ENCODE measurements at places on chromosomes 7 and 10.

- no peak for DNase-seq
Observed at GRCh38 chr10:28250358-28250757, 52.5 kb downstream of the MPP7 start.

- no peak for DNase-seq
Observed at GRCh38 chr7:45224832-45225231, 67.2 kb downstream of the RAMP3 start.

DNA sequence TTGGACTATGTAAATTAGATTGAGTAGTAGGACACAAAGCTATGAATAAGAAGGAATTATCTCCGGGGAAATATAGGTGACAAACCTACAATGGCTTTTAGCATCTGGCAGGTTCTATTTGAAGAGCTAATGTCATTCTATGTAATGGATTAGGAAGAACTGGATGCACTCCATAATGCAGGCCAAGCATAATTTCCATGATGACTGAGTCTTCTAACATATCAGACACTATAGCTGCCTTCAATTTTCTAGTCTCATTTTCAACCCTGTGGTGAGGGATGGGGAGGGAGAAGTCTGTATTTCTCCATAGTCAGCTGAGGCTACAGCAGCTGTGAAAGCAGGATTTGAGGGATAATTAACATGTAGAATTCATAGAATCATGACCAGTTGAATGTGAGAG is 390.4 kb upstream of the LRRTM3 start:
- no peak for DNase-seq

DNA sequence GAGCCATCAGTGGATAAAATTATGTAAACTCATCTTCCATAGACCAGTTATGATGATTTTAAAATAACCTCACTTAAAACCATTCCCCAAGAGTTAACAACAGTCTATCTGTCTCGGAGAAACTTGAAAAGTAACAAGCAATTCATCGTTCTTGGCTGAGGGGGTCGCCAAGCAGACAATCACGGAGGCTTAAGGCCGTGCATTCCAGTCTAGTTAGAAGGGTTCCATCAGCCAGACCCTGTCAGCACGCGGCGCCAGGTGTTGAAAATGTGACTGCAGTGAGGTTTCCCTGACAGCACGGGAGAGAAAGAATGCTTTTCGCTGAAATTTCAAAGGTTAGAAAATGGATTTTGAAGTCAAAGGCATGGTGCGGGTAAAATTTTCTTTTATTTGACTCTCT is 1025.0 kb upstream of the CELF2 start:
- DNase-seq, result no peak

DNA sequence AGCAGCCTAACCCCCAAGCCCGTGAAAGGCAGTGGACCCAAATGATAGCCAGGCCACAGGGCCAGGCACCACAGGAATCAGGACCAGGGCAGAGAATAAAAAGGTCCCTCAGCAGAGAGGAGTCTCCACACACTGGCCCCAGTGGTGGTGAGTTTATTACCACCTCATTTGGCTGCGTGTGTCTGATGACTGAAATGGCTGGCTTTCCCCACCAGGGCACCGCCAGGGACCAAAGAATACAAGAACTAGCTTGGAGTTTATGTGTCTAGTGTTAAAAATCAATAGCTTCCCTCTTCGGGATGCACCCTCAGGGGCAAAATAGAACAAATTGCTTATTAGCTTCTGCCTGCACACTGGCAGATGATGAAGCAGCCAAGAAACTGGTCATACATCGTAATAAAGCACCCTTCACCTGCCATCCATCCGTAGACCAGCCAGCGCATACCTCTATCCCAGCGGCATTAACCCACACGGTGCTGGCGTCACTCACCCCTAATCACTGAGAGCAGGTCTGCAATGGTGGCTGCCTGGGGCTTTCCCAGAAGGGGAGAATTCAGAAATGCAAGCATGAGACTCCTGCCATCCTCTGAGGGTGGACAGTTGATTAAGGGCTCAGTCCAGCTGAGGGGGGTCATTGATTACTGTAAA is 223.7 kb upstream of the ZMIZ1 start:
- DNase-seq, result no peak

GRCh38 chr10:122113945-122114747 is 125.2 kb downstream of the TACC2 start:
- no peak for DNase-seq

DNA sequence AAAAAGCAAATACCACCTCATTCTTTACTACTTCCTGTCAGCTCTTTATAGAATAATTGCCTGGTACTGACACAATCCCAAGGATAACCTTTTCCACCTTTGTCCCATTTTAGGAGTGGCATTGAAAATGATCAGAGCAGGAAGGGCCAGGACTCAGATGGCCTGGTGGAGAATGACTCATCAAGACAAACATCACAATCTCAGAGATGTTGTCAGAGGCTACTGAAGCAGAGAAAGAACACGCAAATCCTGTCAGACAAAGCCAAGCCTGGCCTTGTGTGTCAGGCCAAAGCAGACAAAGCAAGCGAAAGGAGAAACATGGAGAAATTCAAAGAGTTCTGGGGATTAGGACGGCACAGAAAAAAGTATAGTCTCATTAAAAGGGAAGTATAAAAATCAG is 40.9 kb downstream of the NSUN6 start:
- DNase-seq, result no peak

GRCh38 chr7:30253796-30254165 is 30.6 kb upstream of the ZNRF2 start:
- no peak for DNase-seq

- DNase-seq, result no peak
Observed at GRCh38 chr10:128027822-128028507, 98.3 kb downstream of the MKI67 start.

DNA sequence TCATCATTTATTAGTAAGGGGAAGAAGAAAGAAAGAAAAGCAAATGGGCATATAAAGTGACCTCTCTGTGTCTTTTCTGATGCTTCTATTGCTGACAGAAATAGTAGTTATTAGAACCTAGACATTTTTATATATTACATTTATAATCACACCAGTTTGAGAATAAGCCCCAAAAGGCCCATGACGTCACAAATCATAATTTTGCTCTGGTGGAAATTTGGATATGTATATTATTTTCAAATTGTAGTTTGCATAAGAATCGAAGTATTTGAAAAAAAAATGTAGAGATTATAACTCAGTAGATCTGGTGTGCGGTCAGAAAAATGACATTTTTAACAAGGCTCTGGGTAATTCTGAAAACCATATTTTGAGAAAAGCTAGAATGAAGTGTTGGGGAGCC is 101.2 kb upstream of the STEAP1 start:
- no peak for DNase-seq

GRCh38 chr10:103470761-103471653 is 8.0 kb downstream of the CALHM3 start:
- DNase-seq, result no peak

DNA sequence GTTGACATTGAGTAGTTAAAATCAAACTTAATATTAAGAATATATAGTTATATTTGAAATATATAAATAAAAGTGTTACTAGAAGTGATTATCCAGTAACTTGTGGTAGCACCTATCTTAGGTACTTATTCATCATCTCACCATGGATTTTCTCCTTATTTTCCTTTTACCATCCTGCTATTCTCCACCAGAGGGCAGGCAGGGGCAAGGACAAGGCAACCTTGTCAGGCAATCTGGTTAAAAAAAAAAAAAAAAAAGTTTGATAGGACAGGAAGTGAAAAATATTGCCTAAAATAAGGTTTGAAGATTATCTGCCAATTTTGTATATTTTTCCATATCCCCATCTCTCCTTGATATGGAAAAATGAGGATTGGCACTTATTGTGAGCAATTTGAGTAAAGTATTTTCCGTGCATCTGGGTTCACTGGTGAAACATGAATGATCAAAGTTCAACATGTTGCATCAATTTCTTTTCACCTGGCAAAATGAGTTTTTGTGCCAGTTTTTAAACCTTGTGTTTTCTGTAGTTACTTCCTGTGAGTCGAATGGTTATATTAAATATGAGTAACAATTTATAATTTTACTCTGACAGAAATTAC is 256.7 kb downstream of the AGMO start:
- DNase-seq, result no peak

- DNase-seq, result no peak
Observed at GRCh38 chr10:43928425-43928968, 279.8 kb upstream of the ZNF32 start.

- DNase-seq, result no peak
Observed at GRCh38 chr7:3695602-3696001, 394.6 kb downstream of the SDK1 start.

DNA sequence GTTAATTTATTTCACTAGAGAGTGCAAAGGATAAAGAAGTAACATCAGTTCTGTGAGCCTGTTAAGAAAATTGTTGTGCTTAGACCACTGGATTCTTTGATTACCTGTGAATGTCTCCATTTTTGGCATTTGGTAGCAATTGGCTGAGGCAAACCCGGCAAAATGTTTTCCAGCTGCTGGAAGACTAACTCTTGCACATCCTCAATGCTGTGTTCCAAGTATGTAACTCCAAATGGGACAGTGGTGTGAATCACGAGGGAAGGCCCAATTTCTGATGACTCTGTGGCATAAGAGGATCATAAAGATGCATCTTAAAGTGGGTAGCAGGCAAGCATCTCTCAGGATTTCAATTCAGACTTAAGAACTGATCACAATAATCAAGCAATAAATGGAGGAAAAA is 268.8 kb downstream of the RNLS start:
- DNase-seq, result no peak

GRCh38 chr7:101947899-101948298 is 130.5 kb downstream of the CUX1 start:
- no peak for DNase-seq

DNA sequence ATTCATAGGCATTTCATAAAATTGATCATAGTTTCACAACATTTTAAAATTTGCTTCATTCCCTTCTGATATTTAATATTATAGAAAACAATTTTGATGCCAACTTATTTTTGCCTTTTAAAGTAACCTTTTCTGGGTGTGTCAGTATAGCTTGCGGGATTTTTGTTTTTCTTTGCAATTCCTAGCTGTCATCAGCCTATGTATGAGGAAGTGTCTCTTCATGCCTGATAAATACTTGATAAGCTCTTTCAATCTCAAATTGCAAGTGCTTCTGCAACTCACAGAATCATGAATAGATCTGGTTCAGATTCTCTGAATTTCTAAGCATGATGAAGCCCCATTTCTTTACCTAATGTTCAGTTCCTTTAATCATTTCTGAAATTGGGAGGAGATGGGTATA is 28.0 kb upstream of the ARHGAP21 start:
- DNase-seq, result no peak

DNA sequence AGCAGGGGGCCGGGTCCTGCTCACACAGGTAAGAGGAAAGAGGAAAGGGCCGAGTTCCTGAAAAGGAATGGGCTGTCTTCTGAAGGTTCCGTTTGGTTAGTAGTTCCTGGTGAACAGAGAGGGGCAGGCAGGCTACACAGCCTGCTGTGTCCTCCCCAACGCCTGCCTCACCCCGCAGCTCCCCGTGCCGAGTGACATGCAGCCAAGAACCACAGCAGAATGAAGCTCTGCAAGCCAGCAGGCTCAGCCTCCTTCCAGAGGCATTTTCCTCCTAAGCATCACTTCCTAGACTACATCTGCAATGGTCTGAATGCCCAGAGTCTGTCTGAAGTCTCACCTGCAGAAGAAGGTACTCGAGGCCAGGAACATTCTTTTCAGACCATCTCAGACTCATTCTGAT is 202.4 kb upstream of the TCERG1L start:
- no peak for DNase-seq

- DNase-seq, result no peak
Observed at GRCh38 chr10:48976196-48976595, 36.6 kb upstream of the LRRC18 start.

DNA sequence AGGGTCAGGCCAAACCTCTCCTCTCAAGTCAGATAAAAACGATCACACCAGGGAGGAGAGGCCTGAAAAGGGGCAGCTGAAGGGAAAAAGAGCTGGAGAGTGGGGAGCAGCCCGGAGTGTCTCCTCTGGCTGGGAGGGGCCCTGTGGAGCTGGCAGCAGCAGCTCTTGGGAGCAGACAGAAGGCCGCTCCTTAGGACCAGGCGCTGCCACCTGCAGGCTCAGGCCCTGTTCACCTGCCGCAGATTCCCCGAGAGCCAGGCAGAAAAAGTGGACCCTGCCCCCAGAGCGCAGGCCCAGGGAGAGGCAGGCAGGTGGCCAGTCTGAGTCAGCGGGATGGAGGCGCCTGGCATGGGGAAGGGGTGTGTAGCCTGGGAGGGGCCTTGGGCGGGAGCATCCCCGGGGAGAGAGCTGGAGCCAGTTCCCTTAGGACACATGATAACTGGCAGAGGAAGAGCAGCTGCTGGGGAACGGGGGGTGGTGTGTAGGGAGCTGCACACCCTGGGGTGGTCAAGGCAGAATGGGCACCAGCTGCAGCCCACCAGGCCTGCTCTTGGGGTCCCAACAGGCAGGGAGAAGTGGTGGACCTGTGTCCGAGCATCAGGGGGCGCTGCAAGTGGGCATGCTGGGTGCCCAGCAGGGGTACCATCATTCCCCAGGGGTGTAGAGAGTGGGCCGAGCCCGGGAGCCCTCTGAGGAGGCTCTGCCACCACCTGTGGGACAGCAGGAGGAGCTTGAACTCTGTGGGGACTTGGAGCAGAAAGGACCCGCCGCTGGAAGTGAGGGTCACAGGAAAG is 177.2 kb upstream of the RHEB start:
- no peak for DNase-seq

GRCh38 chr7:80678707-80679106 is 40.3 kb downstream of the CD36 start:
- DNase-seq, result no peak

GRCh38 chr10:30160271-30160982 is 101.0 kb upstream of the JCAD start:
- no peak for DNase-seq

- no peak for DNase-seq
Observed at GRCh38 chr10:72012796-72013195, 48.6 kb downstream of the CHST3 start.

- DNase-seq, result no peak
Observed at GRCh38 chr7:50281680-50282445, 22.7 kb upstream of the IKZF1 start.

DNA sequence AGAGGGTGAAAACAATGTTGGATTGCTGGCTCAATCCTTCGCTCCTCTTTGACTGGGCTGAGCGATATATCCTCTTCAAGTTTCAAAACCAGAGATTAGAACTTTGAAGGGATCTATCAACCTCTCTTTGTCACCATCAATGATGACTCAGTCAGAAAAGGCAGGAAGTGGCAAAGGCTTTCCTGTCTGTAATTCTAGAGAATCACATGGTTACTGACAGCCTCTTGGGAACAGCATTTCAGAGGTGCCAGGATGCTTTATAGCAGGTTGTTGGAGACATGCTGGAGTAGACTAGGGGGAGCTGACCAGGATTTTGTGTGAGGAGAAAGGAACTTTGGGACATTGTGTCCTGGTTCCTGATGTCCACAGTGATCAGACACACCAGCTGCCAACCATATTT is 81.3 kb downstream of the PRKCQ start:
- no peak for DNase-seq
